ENCODE measurements at places on chromosomes 2 and 18.
A peak's percentile ranks its signal among the peaks of the same experiment; 100 is the strongest.

- DNase-seq: no peak
Observed at GRCh38 chr2:120244656-120245519, 7.8 kb upstream of the RALB start.

DNA sequence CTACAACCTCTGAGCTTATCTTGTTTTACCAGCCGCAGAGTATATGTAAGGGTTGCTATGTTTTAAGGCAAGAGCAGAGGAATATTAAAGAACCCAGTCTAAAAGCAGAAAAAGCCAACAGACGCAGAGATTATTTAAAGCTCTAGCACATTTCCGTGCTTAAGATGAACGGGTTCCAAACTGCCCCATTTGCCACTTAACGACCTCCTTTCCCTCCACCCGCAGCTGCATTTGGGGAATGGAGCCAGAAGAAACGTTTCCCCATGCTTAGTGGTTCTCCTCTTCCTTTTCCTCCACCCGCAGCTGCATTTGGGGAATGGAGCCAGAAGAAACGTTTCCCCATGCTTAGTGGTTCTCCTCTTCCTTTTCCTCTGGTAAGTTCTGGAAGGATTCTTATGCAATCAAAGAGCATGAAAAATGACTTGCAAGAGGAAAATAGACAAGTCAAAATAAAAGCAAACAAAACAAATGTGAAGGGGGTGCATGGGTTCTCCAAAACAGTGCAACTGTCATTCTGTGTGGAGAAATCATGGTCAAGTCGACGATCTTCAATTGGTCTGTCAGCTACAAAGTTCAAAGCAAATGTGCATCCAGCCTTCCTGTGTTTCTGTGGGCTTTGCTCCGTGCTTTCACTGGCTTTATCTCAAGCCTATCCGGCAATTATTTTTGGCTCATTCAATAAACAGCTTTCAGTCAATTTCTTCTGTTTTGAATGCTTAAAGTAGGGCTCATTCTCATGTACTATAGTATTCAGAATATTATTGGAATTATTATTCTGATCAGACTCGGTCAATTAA, 57.8 kb downstream of the DIPK1C start:
- no peak for DNase-seq

GRCh38 chr18:54480616-54481015, 110.4 kb upstream of the DYNAP start:
- no peak for DNase-seq

DNA sequence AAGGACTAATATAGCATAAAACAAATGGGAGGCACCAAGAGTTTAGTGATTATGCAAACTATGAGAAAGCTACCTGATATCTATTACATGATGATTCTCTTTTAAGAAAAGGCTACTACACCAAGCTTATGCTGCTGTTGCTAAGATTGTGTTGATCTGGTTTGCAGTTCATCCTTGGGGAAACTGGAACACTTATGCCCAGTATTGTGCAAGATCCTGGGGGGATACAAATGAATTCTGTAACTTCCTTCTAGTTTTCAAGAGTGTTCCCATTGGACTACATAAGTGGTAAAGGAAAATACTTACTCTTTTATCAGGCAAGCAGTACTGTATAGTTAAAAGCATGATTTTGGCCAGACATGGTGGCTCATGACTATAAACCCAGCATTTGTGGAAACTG, 3.1 kb upstream of the NMI start:
- no peak for DNase-seq

GRCh38 chr2:30026091-30027055, 105.0 kb upstream of the ALK start:
- no peak for DNase-seq

GRCh38 chr18:76491776-76492668, 3.0 kb downstream of the ZNF516 start:
- DNase-seq: peak; percentile 23

- no peak for DNase-seq
Observed at GRCh38 chr2:239724851-239725550, 300.1 kb downstream of the NDUFA10 start.

DNA sequence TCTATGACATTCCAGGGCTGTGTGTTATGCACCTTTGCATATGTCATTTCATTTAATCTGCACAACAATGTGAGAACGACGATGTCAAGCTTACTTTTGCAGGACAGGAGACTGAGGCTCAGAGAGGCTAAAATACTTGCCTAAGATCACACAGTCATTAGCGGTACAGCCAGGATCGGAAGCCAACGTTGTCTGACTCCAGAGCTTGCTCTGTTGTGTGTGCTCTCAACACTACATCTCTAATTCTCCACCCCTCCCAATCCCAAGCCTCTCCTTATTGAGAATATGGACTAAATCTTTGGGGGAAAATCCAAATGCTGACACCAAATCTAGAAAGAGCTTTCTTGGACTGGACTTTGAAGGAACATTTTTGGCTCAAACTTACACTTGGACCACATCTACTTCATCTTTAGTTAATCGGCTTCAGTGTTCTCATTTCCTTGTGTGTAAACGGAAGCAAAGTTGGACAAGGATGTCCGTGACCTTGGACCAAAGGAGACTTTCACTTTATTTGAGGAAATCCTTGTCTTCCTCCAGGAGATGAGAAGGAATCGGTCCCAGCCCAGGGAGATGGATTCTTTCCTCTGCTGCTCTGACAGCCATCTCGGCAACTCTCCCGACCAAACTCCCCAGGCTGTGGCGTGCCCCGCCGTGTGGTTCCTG, 242.4 kb downstream of the LPIN1 start:
- DNase-seq: no peak

DNA sequence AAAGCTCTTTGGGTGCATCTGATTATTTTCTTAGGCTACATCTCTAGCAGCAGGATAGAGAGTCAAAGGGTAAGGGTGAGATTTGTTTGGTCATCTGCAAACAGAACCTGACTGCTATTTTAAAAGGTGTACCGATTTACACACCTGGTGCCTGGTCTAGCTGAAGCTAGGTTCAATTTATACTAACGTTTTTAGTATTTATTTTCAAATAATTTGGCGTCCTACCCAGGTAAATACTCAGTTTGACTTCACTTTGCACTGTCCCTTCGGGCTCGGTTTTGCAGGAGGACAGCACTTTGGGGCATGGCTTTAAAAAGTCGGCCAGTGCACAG, 683 bp downstream of the PTRHD1 start:
- DNase-seq: no peak

DNA sequence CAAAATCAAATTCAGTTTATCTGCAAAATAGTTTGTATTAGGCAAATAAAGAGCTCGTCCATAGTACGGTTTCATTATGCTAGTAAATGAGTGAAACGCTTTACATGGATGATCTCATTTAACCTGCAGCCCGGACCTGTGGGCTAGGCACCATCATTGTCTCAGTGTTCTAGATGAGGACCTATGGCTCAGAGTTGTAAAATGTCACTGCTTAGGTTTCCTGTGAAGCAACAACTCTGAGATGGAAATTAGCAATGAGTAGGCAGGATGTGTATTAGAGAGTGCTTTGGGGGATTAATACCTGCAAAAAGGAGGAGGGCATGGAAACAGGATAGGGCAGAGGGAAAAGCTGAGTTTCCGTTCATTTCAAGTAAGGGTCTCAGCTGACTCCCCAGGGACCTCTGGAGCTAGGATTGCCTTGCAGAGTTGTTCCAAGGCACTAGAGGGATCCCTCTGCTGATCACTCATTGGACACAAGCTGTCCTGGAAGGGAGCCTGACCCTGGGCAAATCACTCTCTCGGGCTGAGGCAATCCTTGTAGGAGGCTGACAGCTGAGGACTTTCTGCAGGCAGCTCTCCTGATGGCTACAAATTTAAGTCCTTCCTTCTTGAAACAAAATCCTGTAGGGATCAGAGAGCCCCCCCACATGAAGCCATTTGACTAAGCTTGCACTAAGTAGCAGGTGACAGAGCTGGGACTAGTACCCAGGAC, 58.8 kb upstream of the SIX2 start:
- DNase-seq: no peak

GRCh38 chr2:156189143-156189542, 143.4 kb downstream of the NR4A2 start:
- DNase-seq: no peak

DNA sequence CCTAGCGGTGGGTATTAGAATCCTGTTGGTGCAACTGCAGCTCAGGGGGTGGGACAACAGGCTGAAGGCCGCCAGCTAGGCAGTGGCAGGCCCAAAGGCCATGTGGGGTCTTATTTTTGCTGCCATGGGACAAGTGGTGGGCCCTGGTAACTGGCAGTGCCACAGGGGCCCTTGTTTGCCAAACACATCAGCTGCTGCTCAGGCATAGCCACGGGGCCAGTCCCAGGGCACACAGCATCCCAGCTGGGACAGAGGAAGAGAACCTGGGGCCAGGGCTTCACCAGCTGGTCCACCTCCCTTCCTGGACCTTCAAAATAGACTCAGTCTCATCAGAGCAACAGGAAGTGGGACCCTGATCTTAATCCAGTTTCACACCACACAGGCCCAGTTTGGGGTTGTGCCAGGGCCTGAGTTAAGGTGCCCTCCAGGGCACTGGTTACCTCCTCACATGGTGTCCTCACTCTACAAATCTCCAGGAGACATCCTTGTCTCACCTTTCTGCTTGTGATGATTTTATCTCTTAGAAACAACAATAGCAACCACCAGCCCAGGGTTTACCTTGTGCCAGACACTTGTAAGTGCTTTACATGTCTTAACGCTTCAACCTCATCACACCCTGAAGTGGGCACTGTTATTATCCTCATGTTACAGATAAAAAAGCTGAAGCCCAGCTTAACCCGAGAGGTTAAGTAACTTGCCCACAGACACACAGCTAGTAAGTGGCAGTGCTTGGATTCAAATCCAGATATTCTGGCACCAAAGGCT, 98.5 kb downstream of the GYPC start:
- no peak for DNase-seq

DNA sequence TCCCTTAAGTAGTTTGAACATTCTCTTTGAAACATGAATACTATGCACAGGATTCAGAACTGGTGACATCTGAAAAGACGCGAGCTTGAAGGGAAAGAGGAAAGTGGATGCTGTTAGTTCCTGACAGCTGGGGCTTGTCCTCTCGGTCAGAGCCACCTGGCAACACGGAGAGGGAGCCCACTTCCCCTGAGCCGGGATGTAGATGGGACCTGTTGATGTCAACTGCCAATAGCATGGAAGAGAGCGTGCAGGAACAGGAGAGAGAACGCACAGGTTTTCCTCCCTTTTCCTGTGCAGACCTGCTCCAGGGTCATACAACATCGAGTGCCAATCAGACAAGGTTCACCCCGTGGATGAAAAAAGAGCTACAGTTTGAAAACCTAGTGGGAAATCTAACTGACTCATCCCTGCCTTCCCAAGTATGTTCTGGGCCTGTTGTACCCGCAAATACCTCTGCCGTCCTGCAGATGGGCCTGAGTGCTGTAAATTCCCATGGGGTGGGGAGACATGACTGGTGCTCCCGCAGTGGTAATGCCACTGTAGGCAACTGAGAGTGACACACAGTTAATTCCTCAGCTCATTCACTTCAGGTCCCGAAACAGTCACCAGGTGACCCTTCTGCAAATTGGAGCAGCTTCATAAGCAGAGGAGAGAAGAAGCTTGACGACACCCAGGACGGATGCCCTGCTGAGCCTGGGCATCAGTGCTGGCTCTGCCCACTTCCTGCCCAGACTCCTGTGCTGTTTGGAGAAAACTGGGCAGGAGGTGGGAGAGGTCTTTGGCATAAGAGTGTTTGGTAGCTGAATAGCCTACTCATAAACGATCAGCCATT, 13.9 kb upstream of the MBP start:
- DNase-seq: no peak

DNA sequence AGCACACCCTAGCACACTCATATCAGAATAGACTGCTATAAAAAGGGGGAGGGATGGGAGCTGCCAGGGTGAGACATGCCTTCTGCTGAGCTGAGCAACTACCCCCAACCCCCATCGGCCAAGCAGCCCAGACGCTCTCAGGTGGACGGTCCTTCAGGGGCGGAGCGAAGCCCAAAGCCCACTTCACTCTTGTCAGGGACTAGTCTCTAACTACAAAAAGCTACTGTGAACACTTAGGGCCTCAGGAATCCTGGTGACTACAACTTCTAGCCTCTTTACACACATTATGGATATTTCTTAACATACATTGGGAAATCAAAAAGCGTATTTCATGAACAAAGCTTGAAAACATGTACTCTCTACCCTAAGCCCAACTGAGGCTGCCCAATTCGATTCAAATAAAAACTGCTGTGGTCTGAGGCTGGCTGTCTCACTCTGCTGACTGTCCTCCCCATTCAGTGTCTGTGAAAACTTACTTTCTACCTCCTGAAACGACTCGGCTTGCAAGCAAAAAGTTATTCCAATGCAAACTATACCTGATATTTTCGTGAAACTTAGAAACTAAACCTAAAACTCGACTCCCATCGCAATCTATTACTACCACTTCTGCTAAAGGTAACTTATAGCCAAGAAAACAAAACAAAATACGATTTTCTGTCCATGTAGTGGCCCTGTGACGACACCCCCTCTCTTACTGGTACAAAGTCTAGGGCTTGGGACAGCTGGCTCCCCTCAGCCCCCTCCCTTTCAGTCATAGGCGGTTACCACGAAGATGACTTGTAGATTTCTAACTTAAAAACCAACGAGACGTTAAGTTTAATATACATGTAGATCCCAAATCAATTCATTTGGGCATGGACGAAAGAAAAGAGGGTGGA, 1.2 kb downstream of the SERTAD2 start:
- no peak for DNase-seq

All from stimulated activated CD4-positive, alpha-beta T cell treated with anti-CD3 and anti-CD28 coated beads, Interleukin-4, amount 100 ng/mL, for 48 hours (primary cell).